Stimulated activated CD4-positive, alpha-beta T cell treated with anti-CD3 and anti-CD28 coated beads, Interleukin-1b, Interleukin-23, amount 100 ng/mL, for 48 hours (primary cell): ENCODE measurements at places on chromosomes 2 and 18.

DNA sequence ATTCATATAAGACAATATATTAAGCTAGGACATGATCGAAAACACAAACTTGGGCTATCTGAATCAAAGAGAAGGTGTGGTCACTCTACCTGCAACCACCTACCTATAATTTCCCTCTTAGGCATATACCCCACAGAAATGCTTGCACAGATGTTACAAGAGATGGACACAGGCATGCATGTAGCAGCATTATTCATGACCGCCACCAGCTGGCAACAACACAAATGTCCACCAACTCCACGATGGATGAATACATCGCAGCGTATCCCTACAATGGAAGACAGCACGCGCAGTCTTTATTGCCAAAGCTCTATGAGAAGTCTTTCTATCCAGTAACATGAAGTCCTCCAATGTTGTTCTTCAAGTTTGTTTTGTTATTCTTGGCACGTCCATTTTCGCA, 90.8 kb downstream of the ARL4C start:
- no peak for DNase-seq

DNA sequence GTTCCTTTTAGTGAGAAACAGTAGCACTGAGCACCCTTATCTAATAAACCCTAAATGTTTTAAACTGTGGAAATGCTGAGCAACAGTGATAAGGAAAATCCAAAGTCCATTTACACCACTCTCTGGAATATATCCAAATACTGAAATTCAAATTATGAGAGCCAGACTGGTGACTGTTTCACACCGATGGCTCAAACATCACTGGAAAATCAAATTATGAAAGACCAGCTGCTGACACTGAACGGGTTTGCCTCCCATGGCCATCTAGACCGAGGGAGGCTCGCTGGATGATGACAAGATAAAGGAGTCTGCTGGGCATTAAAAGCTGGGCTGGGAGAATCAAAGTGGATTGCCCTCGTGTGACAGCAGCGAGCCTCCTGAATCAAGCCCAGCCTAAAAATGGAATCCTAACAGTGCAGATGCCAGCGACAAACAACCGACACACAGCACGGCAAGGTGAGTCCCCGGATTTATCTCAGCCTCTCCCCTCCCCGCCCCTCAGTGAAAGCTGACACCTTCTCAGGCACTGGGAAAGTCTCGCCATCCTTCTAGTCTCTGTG, 30.3 kb downstream of the SERPINE2 start:
- no peak for DNase-seq

GRCh38 chr2:44771522-44771921, 170.0 kb upstream of the SIX3 start:
- no peak for DNase-seq

GRCh38 chr2:129491308-129491707, 488.2 kb upstream of the RAB6C start:
- no peak for DNase-seq

- DNase-seq: no peak
Measured at GRCh38 chr2:234533626-234534025, 36.7 kb upstream of the ARL4C start.

- DNase-seq: no peak
Measured at GRCh38 chr2:26901326-26902183, 53.6 kb downstream of the DPYSL5 start.

DNA sequence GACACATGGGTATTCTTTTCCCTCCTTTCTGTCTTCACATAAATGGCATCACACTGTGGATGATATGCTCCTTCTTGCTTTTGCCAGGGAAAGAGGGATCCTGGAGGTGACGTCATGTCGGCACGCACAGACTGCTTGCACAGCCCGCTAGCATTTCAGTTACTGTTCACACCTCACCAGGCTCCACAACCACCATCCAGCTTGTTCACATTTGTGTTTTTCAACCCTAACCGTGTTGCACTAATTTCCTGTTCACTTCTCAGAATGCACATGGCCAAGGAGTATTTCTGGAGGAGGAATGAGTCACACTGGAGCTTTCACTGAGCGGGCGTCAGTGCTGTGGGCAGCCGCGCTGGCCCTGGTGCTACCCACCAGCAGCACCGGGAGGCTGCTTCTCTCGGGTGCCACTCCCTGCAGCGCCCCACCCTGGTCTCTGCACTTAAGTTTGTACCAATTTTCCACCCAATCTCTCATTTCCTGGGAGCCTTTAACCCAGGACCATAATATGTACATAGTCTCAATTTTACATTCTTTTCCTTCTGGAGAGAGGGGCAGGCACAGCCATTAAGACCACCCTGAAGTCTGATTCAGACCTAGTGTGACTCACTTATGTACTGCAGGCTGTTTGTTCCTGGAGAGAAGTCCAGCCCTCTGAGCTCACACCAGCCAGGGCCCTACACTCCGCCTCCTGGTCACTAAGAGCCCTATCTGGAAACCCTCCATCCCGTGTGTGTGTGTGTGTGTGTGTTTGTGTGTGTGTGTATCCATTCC, 65.1 kb downstream of the MBP start:
- DNase-seq: peak; percentile 77

- no peak for DNase-seq
Measured at GRCh38 chr2:110182449-110182848, 22.4 kb downstream of the NPHP1 start.

DNA sequence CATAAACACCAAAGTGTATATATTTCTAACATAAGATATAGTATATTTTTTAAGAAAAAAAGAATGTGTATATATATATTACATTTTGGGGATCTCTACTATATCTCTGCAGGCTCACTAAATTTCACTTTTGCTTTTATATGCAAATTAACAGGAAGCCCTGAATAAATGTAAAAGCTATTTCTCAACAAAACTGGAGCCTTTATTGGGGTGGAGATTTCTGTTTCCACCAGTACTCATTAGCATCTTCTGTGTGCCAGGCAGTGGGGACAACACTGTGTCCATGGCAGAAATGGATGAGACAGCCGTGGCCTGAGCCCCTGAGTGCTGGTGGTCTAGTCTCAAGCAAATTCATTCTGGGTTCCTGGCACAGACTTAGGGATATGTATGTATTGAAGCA, 41.3 kb downstream of the C18orf63 start:
- no peak for DNase-seq

DNA sequence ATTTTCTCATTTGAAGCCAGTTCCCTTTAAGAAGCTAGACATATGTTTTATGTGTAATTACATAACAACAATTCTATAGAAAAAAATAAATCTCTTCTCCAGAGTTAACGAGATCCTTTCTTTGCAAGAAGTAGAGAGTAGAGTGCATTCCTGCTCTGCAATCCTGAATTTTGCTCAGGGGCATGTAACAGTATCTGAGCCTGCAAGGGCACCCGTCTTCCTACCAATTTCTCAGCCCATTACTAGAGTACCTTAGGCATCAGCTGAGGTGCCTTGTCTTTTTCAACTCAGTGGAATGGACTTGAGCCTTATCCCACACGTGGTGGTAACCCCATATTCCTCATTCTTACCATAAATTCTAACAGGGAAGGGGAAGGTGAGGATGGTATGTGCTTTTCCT, 205.9 kb downstream of the IKZF2 start:
- DNase-seq: no peak

- no peak for DNase-seq
Measured at GRCh38 chr2:85838641-85839040, 50.1 kb downstream of the ST3GAL5 start.

- no peak for DNase-seq
Measured at GRCh38 chr2:188456114-188456909, 164.6 kb downstream of the GULP1 start.

GRCh38 chr2:140002110-140002509, 1221.9 kb upstream of the NXPH2 start:
- DNase-seq: no peak

DNA sequence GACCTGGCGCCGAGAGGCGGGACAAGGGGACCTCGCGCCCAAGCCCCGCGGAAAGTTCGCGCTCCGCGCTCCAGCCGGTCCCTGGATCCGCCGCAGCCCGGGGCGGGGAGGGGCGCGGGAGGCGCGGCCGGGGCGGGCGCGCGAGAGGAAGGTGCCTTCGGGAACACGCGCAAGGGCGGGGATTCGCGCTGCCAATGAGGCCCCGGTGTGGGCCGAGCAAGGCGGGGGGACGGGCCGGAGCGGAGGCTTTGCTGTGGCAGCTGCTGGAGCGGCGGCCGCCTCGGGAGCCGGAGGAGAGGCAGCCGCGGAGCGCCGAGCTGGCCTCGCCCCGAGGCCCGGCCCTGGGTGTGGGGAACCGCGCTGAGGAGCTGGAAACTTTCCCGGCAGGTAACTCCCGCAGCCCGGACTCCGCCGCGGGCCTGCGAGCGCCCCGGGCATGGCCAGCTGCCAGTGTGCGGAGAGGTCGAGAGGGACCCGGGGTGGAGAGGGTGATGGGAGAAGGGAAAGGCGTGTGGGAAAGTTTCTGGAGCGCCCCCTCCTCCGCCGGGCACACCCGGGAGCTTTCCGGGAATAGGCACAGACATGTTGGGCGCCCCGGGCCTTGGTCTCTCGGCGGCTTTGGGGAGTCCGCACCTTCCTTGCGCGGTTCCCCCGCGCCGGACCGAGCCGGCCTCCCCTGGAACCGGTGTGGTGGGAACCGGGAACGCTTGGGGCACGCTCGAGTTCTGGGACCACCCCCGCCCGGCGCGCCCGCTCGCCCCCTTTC, at the start of gene TANC1:
Gene TANC1, plus strand, starts transcription at position 245 of the 766 bp plus-strand sequence. CDS start 97,271 bp downstream, outside the sequence.
- DNase-seq: peak; percentile 75

DNA sequence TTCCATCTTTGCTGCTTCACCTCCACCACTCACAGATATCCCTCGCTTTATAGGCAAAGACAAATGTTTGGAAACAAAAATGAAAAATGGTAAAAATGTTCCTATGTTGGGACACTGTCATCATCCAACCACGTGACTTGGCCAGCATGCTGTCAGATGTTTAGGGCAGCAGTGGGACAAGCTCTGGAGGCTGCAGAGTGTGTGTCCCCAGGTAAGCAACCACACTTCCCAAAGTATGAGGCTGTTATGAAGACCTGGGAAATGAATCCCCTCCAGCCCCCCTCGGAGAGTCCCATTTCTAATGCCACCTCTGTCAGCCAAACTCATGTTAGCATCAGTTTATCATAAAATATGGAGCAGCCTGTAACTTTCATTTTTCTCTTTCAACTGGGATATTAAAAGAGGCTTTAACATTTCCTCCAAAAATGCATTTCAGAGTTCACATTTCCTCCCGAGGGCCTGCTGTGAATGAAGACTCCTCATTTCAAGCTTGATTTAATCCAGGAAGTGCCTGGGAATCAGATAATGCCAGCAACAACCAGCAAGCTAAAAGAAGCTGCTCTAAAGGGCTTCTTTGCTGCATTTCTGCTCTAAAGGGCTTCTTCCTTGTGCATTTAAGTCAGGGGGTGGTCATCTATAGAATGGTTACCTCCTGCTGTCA, 66.2 kb downstream of the APOB start:
- DNase-seq: no peak

DNA sequence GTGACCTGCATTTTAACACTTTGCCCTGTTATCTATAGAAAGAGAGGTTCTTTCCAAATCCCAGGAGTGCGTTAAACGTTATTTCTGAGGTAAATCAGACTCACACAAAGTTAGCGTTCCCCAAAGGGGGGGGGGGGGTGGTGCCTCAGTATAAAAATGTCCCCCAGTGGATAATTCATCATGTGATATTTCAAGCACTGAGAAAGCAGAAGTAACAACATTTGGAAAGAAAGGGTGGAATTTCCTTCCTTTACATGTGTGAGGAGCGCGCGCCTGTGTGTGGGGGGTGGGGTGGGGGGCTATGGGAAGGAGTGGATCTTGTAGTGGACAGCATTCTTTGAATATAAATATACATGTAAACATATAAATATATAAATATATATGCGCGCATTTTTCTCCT, 630.9 kb downstream of the NYAP2 start:
- no peak for DNase-seq

- DNase-seq: no peak
Measured at GRCh38 chr2:201542291-201542690, 90.8 kb downstream of the STRADB start.

DNA sequence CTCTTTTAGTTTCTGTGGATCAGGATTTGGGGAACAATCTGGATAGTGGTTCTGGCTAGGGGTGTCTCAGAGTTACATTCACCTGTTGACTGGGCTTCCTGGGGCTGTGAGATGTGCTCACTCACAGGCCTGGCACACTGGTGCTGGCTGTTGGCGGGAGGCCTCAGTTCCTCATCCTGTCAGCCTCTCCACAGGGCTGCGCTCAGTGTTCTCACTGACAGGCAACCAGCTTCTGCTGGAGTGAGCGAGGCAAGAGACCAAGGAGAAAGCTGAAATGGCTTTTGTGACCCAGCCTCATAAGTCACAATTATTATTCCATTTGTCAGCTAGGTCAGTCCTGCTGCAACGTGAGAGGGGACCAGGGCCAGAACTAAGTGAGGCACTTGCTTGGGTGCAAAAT, 180.6 kb upstream of the GLI2 start:
- DNase-seq: no peak
